Skeletal muscle cell (primary cell): ENCODE measurements at places on chromosomes 16 and 17.

DNA sequence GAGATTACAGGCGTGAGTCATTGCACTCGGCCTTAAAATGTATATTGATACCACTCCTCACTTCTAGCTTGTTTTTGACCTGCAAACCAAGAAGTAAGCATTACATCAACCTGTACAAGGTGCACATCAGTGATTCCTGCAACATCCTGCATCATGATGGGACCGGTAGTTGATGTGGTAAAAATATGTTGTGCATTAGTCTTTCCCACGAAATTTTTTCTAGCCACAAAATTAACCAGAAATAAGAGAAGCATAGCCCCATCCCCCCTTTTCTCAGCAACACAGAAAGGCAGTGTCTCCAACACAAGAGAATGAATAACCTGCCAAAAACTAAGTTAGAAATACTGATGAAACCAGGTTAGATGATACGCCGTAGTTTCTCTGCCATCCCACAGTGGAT lies 21.1 kb upstream of the NSMCE1 start:
- DNase-seq: no peak

GRCh38 chr16:30439720-30440348 lies 5.8 kb downstream of the SEPHS2 start:
- no peak for DNase-seq

DNA sequence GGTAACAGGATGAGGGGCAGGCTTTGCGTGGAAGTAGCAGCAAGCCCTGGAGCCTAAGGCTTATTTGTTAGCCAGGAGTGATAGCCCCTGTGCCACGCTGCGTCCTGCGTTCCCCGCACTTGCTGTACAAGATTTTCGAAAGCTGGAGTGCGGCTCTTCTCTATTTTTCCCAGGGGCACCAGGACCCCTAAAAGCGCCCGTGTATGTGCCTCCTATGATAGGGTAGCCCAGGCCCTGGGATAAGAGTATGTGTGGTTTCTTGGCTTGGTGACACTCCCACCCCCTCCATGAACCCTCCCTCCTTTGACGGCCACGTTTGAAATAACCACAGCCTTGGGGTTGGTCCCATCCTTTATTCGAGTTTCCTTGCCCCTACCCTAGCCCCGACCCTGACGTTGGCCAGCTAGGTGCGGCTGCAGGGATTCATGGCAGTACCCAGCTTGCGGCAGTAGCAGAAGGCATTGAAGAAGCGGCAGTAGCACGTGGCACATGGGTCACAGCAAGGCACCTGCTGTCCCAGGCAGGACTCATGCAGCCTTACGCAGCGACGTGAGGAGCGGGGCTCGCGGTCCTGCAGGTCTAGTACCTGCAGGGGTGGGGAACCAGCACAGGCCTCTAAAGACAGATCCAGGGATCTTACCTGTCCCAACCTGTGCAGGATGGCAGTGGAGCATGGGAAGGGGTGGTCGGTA lies 968 bp downstream of the AGRP start:
- no peak for DNase-seq

GRCh38 chr17:19447085-19447583 lies 36.1 kb downstream of the RNF112 start:
- no peak for DNase-seq

GRCh38 chr17:78709119-78709681 lies 72.9 kb downstream of the CYTH1 start:
- DNase-seq: no peak

- no peak for DNase-seq
These were observed 11.6 kb downstream of the ST6GALNAC1 start for GRCh38 chr17:76631821-76632565.

GRCh38 chr16:87956365-87957231 lies 5.4 kb downstream of the BANP start:
- no peak for DNase-seq

GRCh38 chr16:12147681-12148080 lies 171.1 kb downstream of the SNX29 start:
- no peak for DNase-seq
